KG1 (cell line): ENCODE measurements at places on chromosomes 13 and 19.

DNA sequence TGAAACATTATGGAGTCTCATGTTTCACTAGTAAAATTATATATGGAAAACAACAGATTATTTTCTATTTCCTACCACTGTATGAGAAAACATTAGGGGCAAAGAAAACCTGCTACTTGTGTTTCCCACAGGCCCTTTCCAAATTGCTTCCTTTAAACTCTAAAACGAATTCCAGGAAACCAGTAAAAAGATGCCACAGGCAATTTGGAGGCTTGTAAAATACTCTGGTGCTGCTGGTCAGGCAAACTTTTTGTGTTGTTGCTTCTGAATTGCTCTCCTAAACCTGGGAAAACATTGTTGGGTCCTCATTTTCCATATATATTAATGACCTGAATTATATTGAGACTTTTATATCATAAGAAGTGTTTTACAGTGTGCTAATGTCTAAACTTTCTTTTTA is 141.5 kb downstream of the TDRD3 start:
- no peak for DNase-seq

GRCh38 chr13:34935841-34936240 is 6.2 kb upstream of the NBEA start:
- DNase-seq, result no peak

- DNase-seq, result no peak
Measured at GRCh38 chr13:94558716-94559115, 37.2 kb downstream of the TGDS start.

- no peak for DNase-seq
Measured at GRCh38 chr13:75250526-75251178, 231.3 kb downstream of the TBC1D4 start.

- no peak for DNase-seq
Measured at GRCh38 chr19:33471111-33471996, 50.2 kb downstream of the PEPD start.

GRCh38 chr19:9295411-9295849 is 14.2 kb downstream of the ZNF699 start:
- DNase-seq, result no peak

GRCh38 chr19:17484520-17485185 is 14.3 kb downstream of the SLC27A1 start:
- DNase-seq, result no peak

DNA sequence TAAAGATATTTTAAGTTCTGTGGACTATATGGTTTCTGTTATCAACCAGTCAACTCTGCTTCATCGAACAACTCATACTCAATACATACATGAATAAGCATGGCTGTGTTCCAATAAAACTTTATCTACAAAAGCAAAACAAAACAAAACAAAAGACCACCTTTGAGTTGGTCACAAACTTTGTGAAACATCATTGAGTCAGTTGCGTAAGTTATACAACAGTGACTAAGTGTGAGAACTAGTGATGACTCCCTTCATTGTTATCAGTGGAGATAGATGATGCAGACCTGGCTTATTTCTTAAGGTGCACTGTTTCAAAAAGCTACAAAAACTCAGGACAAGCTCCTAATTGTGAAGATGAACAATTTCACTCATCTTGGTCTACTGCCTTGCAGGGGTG is 14.5 kb upstream of the KLK4 start:
- no peak for DNase-seq

- no peak for DNase-seq
Measured at GRCh38 chr13:50677687-50678463, 165.6 kb downstream of the DLEU7 start.

GRCh38 chr13:30880856-30881155 is 25.3 kb upstream of the MEDAG start:
- no peak for DNase-seq

DNA sequence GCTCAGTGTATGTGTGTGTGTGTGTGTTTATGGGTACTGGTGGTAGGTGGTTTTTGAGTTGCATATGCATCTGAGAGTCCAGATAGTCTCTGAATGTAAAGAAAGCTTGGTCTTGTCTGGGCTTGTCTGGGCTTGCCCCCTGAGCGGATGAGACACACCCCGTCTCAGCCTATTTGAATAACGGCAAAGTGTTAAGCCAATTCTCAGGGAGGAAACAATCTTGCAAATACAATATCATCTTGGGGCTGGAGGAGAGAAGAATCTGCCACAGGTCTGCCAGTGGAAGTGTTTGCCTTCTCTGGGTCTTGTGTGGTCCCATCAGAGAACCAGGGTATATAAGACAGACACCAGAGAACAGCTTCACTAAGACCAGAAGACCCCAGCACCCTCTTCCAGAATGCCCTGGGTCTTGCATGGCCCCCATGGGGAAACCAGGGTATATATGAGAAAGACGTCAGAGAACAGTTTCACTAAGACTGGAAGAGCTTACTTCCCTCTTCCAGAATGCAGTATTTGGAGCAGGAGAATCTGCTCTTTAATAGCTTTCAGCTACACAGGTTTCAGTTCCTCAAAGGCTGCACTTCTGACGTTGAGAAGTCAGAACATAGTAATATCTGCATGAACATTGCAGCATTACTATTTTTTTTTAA is 13.3 kb downstream of the CD70 start:
- no peak for DNase-seq

- DNase-seq, result no peak
Measured at GRCh38 chr13:113145911-113146598, 12.4 kb upstream of the PROZ start.
